GM12878 (cell line): ENCODE measurements at places on chromosomes 16 and 17.

DNA sequence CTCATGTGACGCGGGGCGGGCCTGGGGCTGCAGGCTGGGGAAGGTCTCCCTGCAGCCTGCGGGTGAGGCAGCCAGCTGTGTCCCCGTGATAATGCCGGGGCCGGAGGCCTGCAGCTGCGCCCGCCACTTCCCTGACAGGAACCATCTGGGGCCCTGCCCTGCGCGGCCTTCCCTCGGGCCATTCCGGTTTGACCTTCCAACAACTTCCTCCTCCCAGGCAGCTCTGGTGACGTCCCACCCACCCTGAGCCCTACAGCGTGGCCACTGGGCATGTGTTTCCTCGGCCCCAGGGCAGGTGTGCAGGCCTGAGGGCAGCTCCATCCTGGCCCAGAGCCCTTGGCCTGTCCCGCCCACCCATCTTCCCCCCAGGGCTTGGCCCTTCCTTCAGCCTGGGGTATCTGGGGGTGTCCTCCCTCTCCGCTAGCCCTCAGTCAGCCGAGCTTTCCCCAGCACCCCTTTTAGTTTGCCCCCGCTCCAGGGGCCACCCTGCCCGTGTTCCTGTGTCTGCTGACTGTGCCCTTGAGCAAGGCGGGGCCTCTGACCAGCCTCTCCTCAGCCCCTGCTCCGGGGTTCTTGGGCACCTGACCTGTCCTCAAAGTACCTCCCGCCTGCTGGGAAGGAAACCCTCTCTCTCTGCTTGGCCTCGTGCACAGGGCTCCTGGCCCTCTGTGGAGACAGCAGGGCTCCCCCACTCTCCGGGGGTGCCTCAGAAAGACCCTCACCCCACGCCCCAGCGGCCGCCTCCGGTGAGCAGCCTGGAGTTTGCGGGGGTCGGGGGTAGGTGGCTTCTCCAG is at the start of gene CBFA2T3:
Gene CBFA2T3 (minus strand): TSS at position 190 of the 794 bp plus-strand sequence. CDS start 400 bp downstream, outside the sequence.
- DNase-seq = no peak

DNA sequence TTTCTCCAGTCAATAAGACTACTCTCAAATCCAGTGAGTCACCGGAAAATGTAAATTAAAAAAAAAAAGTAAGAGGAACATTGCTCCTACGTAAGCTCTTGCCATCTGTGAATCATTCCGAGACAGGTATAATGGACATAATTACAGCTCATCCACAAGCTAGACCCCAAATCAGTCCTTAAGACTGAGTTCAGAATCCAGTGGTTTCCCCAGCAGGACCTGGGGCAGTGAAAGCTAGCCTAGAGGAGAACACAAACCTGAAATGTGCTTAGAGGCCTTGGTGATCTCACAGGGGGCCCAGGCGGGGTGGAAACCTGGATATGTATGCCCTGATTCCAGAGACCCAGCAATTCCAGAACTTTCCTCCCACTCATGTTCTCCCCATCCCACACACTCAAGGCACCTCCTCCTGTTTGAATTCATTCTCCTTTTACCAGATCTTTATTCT is 132.0 kb downstream of the COPRS start:
- DNase-seq = no peak

- DNase-seq = no peak
These were observed 38.2 kb upstream of the PHAF1 start for GRCh38 chr16:67071476-67072048.

DNA sequence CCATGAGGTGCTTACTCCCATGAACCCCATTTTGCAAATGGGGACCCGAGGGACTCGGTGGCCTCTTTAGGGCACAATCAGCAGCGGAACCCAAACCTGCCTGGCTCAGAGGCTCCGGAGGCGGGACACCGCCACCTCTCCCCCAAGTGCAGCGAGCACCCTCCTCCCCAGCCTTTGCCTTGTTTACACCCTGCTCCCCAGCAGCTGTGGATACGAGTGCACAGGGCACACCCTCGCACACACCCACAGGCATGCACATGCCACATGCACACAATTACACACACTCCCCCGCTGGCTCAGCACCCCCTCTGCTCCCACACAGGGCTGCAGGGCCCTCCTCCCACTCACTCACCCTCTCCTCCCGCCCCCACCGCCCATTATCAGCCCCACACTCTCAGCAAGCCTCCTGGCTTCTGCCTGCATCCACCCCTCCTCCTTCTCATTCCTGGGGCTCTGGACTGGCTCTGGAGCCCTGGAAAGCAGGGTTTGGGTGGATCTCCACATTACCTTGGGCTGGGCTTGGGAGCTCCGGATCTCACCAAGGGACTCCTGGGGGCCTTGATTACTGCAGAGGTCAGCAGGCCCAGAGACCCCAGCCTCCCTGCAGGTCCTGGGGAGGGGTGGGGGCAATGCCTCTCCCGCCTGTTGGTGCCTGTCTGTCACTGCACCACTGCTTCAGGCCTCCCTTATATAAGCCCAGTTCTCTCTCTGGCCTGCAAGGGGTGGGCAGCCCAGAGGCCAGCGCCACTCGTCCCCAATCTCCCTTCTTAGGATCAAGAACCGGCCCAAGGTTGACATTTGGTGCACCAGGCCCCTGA is 6.4 kb downstream of the PDK2 start:
- no peak for DNase-seq

GRCh38 chr17:81222906-81223761 is at the start of gene CEP131:
Gene CEP131, minus strand, starts transcription at chr17:81222965. Its CDS starts 2,909 bp downstream, at chr17:81220056.
- DNase-seq = peak; percentile 85

DNA sequence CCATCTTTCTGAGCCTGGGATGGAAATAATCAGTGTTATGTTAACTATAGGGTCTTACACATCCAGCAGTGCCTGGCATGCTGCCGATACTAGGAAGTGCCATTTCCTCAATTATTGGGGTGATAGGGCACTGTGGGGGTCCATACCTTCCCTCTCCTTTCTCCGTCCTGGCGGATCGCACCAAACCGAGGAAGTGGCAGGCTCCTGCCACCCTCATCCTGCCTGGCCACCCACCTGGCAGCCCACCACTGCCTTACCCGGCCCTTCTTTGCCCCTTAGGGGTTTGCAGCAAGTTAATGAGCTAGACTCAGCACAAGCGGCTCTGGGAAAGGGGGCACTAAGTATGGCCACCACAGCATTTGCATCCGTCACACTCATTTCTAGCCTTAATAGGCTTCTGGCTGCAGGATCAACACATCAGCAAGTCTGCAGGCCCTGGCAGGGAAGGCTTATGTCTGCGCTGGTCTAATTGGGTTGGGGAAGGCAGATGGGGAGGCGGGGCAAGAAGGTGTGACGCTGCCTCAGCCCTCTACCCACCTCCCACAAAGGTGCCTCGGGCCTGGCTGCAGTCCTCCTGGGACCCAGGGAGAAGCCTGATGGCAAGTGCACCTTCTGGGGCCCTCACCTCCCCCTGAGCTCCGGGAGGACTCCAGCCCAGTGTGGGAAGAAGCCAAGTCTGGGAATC is 28.6 kb downstream of the DCAKD start:
- peak; percentile 45 for DNase-seq
